ENCODE measurements at places on chromosomes 16 and 17. TPM values are rescaled to one million over a fixed set of nuclear protein-coding genes. Genes with fewer than 3 reads are reported as not detected.

The MAP2K6 gene
- polyA plus RNA-seq, result 22.6 TPM

The SLC12A3 gene
- 61.0 TPM for polyA plus RNA-seq

The FBXW10 gene
- 0.94 TPM for polyA plus RNA-seq

The SLC9A5 gene
- 2.9 TPM for polyA plus RNA-seq

The CAMTA2 gene
- polyA plus RNA-seq, result 22.5 TPM

The CDRT15L2 gene
- polyA plus RNA-seq, result not detected

The CLEC18A gene
- polyA plus RNA-seq, result 59.7 TPM

The NOG gene
- polyA plus RNA-seq, result 1.2 TPM

- DNase-seq, result no peak
Observed at GRCh38 chr17:80474231-80474960, 2.0 kb downstream of the NPTX1 start.

GRCh38 chr17:73066148-73066884 is 26.2 kb downstream of the SLC39A11 start:
- no peak for DNase-seq

DNA sequence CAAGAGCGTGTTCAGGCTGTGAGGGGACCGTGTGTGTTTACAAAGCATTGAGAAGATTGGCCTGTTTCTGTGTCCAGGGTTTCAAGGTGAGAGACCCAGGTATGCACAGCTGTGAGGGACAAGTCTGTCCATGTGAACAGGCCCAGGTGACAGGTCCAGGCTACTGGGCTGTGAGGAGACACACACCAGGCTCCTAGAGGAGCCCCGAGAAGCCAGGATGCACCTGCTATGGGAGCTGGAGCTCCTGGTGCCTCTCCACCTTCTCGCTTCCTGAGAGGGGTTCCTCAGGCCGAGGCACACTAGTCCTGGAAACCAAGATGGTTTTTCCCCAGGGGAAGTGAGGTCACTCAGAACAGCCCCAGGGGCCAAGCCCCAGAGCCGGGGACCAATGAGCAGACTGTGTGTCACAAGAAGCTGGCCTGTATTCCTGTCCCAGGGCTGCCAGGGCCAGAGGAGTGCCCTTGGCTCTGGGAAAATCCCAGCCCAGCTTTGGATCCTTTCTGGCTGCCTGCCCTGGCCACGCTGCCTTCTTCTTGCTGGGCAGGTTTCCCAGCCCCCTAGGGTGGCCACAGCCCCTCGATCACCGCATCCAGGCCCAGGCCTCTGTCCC is 153.4 kb upstream of the PLCG2 start:
- DNase-seq, result no peak

DNA sequence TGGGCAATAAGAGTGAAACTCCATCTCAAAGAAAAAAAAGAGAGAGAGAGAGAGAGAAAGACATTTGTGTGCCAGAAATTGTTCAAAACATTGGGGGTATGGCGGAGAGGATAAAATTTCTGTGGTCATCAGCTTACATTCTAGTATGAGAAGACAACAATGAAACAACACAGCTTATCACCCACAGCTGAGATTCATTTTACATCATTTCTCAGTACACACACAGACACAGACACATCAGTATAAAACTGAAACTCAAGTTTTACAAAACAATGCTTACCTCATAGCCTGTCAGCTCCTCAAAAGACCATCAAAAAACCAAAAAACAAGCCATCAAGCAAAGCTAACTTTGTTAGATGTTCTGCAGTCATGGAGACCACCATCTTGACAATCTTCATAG is 31.4 kb upstream of the CNEP1R1 start:
- no peak for DNase-seq

DNA sequence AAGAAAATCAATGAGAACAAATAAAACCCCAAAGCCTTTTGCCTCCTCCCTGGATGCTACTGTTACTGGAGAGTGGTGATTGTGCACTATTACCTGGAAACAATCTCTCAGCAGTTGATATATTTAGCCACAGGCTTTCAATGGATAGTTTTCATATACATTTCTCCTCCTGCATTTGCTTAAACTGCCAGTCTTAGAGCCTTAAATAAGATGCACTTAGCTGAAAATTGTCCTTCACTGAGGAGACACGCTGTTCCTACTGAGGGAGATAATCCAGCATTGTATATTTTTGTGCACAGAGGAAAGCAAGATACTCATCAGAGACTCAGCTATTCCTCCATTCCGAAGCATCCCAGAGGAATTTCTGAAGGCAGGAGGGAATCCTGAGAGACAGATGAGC is 520.2 kb upstream of the C16orf82 start:
- DNase-seq, result no peak

DNA sequence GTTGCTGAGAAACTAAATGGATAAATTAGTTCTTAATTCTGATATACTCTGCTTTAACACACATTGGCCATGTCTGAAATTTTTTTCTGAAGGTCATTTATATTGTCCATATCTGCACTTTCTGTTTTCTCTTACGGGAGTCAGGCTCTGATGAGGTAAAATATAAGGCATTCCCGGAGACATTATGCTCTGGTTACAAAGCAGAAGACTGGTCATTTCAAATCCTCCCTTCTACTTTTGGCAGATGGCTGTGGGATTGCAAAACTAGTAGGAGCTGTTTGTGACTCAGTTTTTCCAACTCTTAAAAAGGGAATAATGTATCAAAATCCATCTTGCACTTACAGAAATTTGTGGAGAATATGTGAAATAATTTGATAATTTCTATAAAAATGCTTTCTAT is 92.2 kb upstream of the CPHXL start:
- no peak for DNase-seq

DNA sequence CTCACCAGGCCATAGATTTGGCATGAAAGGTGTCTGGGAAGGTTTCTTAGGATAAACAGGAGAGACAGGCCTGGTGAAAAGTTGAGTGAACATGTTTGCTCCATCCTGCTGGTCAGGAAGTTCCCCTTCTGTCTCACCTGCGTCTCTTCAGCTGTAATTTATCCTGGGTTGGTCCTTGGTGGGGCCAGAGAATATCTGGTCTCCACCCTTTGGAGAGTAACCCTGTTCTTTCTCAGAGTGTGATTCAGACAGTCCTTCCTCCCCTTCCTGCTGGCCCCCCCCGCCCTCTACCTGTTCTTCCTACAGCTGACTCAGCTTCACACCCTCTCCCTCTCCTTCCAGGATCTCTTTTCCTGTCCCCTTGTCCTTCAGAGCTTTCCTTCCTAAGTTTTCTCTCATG is 17.1 kb downstream of the MINK1 start:
- no peak for DNase-seq

GRCh38 chr17:57502811-57503241 is 242.3 kb downstream of the CCDC182 start:
- DNase-seq, result no peak

DNA sequence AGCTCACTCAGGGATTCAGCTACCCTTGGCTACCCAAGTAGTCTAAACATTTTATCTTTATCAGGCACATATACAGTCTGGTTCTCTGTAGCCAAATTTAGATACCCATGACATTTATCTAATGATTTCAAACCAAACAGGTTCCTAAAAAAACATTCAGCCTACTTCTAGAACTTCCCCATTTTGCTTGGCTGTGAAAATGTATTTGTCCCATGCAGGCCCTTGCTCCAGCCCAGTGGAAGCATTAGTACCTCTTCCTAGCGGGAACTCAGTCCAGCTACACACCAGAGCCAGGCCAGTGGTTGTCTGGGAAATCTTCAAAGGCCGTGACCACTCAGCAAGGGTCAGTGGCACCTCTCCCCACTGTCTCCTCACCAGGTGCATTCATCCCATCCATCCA is 26.2 kb upstream of the NAGLU start:
- DNase-seq, result no peak

GRCh38 chr16:13186813-13187212 is 285.4 kb downstream of the SHISA9 start:
- DNase-seq, result no peak

- no peak for DNase-seq
Observed at GRCh38 chr16:8619671-8620370, 1.7 kb upstream of the METTL22 start.

DNA sequence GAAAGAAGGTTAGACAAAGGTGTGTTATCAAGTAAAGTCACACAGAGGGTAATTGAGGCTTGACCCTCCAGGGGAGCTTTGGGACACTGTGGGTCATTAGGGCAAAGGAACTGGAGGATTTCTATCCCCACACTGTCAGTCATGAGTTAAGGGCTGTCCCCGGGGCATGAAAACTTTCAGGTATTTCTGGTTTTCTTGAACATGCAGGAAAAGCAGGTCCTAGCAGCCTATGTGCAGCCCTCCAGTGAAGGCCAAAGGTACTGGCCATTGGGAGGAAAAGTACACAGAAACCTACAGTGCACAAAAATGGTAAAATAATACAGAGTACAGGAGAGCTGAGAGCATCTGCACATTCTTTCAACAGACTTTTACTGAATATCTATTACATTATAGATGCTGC is 44.4 kb upstream of the SCNN1B start:
- DNase-seq, result no peak

- no peak for DNase-seq
Observed at GRCh38 chr17:2197271-2197670, 106.3 kb downstream of the SMG6 start.

DNA sequence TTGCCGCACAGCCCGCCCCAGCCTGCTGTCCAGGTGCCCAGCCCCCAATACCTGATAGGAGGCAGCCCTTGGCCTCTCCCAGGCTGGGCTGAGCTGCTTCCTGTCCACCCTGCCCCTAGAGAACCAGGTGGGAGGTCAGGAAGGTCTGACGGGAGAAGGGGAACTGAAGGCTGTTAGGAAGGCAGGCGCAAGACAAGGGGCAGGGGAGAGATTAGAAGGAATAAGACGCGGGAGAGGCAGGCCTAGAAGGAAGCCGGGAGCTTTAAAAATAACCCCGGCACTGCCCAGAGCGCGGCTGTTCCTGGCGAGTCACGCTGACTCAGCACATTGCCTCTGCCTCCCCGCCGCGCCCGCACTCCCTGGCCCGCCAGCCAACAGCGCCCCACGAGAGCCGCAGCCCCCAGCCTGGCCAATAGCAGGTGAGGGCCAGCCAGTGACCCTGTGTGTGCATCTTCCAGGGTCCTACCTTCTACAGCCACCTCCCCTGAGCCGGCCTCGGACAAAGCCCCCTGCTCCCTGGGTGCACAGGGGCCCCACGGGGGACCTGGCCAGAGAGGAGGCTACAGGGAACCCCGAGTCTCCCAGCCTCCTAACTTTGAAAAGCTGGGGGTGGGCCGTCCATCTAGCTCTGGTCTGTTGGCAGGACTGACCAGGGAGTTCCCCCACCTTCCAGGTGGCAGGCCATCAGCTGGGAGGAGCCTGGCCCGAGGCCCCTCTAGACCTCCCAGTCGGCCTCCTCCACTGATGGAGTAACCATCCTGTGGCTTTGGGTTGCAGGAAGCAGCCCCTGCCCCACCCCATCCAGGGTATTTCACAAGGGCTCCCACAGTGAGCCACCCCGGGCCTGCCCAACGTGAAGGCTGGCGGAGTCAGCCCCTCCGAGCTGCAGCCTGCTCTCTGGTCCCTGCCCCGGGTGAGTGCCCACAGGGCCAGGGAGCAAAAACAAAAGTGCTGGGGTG is 4.0 kb downstream of the MAFG start:
- DNase-seq, result no peak

GRCh38 chr17:18916816-18917500 is 35.0 kb upstream of the SLC5A10 start:
- DNase-seq, result no peak

DNA sequence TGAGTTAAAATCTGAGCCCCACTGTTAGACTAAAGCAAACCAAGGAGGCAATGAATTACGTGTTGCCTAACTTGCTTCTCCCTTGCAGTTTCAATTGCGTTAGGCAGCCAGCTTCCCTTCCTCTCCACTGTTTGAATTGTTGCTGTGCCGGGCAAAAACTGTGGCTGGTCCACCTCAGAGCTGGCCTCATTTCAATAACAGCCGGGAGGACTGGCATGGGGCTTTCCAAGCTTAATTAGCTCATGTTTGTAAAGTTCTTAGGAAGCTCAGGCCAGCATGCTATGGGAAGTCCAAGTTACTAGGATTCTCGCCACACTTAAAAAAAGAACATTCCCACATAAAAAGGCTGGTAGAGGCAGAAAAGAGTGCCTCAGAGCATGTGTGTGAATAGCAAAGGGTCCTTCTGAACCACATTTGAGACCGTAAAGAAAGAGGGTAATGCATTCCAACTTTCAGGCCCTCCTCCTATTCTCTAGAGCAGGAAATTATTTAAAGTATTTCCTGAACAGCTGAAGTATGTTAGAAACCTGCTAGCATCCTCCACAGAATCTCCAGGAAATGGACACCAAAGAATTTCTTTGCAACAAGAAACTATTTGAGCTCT is 79.0 kb upstream of the SMURF2 start:
- no peak for DNase-seq

GRCh38 chr17:61400717-61401388 is 1.2 kb downstream of the TBX2 start:
- DNase-seq, result no peak

- DNase-seq, result no peak
Observed at GRCh38 chr17:9181640-9182039, 160.3 kb downstream of the NTN1 start.

GRCh38 chr17:27520491-27521185 is 64.4 kb downstream of the KSR1 start:
- no peak for DNase-seq

- no peak for DNase-seq
Observed at GRCh38 chr16:11384184-11384955, 39.1 kb downstream of the RMI2 start.

- no peak for DNase-seq
Observed at GRCh38 chr16:6009151-6009550, 911.6 kb upstream of the EEF2KMT start.

DNA sequence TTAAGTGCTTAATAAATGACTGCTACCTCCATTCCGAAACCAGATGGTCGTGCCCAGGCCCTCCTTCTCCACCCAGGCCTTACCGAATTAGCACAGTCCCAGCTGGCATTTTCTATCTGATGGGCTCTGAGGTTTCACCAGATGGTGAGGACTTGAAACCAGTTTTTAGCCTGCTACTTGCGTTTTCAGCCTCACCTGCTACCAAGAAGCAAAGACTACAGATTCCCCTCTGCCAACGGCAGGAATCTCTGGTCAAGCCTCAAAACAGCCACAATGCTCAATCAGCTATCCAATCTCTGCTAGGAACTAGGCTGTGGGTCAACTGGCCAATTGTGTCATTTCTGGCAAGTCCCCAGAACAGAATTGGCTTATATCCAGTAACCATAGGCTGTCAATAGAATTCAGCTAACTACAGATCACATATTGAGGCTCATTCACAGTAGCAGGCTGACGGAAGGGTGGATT is 11.7 kb downstream of the PECAM1 start:
- DNase-seq, result no peak

DNA sequence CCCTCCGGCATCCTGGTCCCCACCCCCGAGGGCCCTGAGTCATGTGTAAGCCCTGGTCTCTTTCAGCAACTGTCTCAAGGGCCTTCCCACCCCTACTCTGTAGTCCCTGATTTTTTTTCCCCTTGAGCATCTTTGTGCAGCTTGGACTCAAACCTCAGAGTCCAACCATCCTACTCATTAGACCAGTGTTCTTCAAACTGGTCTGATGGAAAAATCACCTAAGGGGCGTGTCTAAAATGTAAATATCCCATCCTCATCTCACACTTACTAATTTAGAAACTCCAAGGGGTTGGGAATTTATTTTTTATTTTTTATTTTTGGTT is 624 bp downstream of the G6PC3 start:
- DNase-seq, result no peak

DNA sequence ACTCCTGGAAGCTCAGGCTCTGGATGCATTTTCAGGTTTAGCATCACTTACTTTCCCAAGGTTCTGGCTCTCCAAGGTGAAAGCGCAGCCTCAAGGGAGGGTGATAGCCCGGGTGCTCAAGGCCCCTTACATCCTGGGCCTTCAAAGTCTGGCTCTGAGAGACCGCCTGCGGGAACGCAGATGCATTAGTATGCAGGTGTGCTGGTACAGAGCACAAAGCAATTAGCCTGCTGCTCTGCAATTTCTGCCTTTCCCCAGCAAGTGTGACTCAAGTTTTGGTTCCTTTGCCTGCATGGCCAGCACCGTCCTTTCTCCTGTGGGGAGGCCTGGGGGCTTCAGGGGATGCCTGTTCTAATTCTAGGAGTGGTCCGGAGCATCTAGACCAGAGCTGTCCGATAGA is 116.2 kb downstream of the AATF start:
- DNase-seq, result no peak

All from right renal cortex interstitium (tissue), 3 donors.